Kidney (tissue), 22 donors: ENCODE measurements at places on chromosomes 6 and 20.

GRCh38 chr6:10740061-10740460, 7.5 kb upstream of the TMEM14B start:
- DNase-seq: no peak

DNA sequence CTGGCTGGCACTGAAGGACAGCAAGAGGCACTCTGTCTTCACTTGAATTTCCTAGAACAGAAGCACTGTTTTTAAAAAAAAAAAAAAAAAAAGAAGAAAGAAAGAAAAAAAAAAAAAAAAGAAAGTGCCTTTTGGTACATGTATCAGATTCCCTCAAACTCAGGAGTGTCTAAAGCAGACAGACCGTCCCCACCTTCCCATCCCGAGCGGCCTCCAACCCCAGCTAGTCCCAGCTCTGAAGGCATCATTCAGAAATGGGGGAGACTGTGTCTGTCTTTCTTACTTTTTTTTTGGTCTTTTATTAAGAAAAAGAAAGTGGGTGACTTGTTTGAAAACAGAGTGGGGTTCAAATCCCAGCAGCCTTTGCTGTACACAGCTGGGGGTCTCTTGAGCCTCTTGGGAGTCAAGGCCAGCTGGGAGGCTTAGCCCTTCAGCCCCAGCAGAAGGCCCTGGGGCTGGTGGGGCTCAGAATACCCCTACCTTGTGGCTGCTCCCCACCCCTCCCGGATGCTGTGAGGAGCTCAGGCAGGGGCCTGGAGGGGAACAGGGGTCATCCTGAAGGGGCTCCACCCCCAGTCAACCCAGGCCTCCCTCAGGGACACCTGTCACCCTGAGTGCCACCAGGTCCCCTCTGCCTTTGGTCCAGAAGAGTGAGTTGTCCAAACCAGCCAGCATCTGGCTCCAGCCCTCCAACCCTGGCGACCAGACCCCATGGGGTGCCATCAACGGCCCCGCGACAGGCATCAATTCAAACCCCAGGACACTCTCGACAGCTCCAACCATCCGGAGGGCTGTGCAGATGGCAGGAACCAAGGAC, 128.3 kb downstream of the TAF4 start:
- no peak for DNase-seq

- peak; percentile 91 for DNase-seq
These were observed 41.3 kb downstream of the SPDEF start for GRCh38 chr6:34514593-34515472.

- DNase-seq: no peak
These were observed 37.5 kb upstream of the MRPS18A start for GRCh38 chr6:43724914-43725642.

DNA sequence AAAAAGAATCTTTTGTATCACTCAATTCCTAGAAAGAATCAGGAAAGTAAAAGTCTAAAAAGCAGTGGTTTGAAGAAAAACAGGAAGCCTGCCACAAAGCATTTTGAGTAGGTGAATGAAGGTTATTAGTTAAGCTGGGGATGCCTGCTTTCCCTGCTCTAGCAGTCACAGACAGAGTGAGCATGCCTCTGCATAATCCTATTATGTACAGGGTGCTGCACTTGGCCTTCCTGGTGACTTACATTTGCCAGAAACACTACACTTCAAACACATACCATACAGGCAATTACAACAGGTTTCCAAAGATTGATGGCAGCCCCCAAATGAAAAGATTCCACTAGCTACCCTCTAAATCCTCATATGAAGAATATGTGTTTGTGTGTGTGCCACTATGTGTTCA, 130.8 kb downstream of the TPBG start:
- no peak for DNase-seq

DNA sequence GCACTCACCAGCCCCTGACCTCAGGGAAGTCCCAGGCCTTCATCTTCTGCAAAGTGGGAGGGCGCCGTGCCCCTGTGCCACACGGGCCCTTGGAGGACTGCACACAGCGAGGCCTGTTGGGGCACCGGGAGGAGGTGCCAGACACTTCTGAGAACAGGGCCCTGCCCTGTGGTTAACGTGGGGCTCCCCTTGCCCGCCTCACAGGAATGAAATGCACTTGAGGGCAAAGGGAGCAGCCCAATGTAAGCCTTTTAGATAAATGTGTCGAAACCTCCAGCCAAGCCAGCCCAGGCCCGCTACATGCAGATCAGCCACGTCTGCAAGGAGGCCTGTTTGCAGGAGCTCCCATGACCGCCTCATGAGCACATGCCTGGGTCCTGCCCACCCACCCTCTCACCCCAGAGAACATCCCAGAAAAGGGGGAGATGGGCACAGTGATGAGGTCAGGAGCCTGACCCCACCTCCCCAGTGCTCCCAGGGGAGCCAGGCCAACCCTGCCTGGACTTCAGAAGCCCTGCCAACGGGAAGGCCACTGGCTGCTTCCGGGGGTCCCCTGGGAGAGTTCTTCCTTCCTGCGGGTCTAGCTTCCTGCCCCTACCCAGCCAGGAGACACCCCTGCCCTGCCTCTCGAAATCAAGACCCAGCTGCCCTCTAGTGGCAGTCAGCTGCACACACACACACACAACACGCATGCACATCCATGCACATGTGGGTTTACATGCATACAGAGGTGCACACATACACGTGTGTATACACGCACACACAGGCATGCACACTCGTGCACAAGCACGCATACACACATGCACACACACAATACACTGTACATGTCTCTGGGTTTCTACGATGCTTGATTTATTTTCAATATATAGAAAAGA, 178.7 kb downstream of the TAF4 start:
- peak; percentile 37 for DNase-seq

GRCh38 chr20:32019563-32020463, 9.6 kb downstream of the CCM2L start:
- DNase-seq: no peak

- peak; percentile 94 for DNase-seq
These were observed at the start of gene TOMM34 for GRCh38 chr20:44960103-44960852. Gene TOMM34 (minus strand): TSS chr20:44960397. CDS start chr20:44960333, 64 bp downstream.

GRCh38 chr6:139337001-139337400, 37.4 kb downstream of the CITED2 start:
- no peak for DNase-seq

DNA sequence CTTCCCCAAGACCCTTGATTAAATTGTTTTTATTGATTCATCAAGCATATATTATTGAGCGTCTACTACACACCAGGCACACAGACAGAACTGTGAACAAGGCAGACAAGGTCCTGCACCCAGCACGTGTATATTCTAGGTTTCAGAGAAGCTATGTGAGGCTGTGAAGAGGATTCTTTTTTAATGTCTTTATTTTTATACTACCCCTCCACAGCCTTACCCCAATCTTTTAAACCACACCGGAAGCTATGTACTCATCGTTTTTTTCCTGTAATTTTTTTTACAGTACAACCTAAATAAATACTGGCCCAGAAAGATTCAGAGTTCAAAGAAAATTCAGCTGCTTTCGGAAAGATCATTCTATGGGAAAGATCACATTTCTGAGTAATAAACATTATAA, 10.0 kb downstream of the SGK1 start:
- DNase-seq: no peak

- DNase-seq: no peak
These were observed 167.1 kb upstream of the FBXL4 start for GRCh38 chr6:99114769-99115406.

DNA sequence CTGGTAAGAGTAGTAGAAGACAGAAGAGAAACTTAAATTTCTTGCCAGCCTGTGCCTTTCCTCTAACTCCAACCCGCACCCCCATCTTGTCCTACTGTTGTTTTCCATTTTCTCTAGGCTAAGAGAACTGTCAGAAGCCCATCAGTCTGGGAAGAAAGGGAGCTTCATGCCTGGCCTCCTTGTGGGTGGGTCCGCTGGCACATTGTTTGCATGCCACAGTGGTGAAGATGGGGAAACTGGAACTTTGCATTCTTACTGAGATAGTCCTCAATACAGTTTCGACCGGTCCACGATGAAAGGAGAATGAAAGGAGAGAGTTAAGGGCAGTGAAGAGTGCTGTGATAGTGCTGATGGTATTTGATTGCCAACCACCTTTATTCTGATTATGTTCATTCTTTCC, 103.1 kb downstream of the TCP11 start:
- DNase-seq: no peak
